ENCODE measurements at places on chromosomes 2 and 18. TPM values are rescaled to one million over a fixed set of nuclear protein-coding genes. Genes with fewer than 3 reads are reported as not detected.

DNA sequence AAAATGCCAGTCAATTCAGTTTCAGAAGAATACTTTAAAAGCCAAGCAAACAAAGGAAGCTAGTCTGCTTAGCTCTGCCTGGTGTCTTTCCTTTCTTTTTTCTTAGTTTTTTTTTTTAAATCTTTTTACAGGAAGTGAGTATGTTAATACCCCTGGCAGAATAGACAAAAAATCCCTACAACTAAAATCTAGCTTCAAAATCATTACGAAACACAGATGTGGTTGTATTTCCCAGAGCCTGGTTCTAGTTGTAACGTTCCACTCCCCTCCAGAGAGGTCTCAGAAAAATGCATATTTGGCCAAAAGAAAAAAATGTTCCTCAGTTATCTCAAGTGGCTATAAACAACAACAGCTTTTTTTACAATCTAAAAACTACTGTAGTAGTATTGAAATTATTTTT is 202.1 kb upstream of the RND3 start:
- DNase-seq: no peak

GRCh38 chr2:241609859-241610793 is 26.8 kb downstream of the THAP4 start:
- peak; percentile 90 for DNase-seq

DNA sequence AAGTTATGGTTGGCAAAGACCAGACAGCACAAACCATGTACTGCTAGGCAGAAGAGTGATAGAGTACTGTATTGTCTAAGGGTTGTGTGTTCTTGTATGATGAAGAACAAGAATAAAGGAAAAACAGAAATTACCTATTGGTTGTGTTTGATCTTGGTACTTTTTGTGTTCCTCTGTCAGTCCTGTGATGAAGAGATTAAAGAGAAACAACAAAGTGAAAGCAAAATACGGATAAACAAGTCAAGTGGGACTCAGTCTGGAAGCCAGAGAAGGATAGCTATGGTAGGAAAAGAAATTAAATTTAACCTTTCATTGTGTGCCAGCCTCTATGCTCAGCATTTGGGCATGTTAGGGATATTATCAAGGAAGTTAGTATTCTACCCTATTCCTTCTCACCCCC is 413.1 kb downstream of the PARD3B start:
- DNase-seq: no peak

DNA sequence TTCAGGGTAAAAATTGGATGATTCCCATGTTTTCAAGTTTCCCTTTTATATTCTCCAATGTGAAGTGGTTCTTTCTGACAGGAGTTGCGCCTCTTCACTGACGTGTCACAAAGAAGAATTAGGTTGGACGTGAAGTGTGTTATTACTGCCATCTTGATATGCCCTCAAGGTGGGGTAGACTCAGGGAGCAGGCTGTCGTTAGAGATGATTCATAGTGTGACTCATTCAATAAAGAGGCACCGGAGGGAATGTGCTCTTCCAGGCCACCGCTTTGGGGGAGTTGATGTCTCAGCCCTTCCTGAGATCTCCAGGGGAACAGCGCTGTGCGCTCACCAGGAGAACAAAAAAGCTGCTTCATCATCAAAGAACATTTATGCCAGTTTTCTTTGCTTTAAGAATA is 3.6 kb upstream of the DGKD start:
- no peak for DNase-seq

DNA sequence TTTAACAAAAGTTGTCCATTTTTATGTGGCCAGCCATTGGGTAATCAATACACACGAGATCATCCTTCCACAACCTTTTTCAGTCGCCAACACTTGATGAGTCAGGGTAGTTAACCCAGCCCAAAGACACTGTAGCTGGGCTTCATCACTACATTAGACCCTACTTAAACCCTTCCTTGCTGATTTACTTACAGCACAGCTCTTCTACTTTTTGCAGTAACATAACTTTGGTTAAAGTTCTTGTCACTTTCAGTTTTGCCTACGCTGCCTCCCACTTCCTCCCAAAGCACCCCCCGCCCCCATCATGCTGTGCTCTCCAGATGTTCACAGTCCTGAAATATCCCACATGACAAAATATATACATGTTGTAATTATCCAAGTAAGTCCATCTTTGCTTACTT is 103.6 kb downstream of the CDK15 start:
- peak; percentile 75 for DNase-seq

GRCh38 chr18:22169011-22169888 is at the start of gene GATA6:
Gene GATA6 (plus strand): TSS chr18:22169589. CDS start chr18:22171145, 1,556 bp downstream.
- peak; percentile 97 for DNase-seq

DNA sequence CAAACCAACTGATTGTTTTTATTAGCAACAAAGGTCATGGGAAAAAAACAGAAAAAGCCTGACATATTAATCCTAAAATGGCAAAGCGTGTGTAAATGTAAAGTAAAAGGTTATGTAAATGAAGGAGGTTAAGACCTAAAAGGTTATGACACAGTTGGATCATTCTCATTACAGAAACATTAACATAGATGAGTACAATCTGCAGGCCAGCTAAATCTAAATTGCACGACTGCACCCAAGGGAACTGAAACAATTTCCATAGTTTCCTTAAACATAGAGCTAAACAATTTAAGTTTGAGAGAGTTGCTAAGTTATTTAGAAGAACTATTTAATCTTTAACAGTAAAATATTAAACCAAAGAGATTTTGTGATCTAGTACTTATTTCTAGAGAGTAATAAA is 151.6 kb upstream of the UBE2E3 start:
- no peak for DNase-seq

Gene CCDC85A
- total RNA-seq: 0.89 TPM

Gene GPBAR1
- 1.1 TPM for total RNA-seq

Gene GFPT1
- 107 TPM for total RNA-seq

Measured in stomach (tissue), 19 donors.